ENCODE measurements at places on chromosomes 7 and 10.

- DNase-seq, result no peak
These were observed 40.8 kb upstream of the CTBP2 start for GRCh38 chr10:125201108-125201524.

- DNase-seq, result no peak
These were observed 217.2 kb downstream of the RELN start for GRCh38 chr7:103772171-103772773.

- no peak for DNase-seq
These were observed 258.2 kb downstream of the KIF20B start for GRCh38 chr10:89959433-89960110.

- DNase-seq, result no peak
These were observed 11.3 kb upstream of the ZNF518A start for GRCh38 chr10:96118604-96119450.

GRCh38 chr7:128108641-128109423 lies 77.6 kb upstream of the LRRC4 start:
- no peak for DNase-seq

DNA sequence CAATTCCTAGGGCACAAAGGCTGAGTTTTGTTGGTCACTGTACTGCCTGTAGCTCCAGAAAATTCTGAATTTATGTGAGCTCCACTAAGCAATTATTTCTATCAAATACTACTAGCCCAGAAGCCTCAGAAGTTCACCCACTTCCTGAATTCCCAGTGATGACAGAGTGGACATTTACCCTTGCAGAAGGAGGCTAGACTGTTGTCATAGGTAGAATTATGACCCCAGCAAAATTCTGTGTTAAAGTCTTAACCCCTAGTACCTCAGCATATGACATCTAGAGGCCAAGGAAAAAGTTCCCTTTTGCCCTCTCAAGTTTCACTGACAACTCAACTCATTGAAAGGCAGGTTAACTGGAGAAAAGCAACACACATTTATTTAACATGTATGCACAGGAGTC lies 78.7 kb upstream of the KMT2E start:
- no peak for DNase-seq

DNA sequence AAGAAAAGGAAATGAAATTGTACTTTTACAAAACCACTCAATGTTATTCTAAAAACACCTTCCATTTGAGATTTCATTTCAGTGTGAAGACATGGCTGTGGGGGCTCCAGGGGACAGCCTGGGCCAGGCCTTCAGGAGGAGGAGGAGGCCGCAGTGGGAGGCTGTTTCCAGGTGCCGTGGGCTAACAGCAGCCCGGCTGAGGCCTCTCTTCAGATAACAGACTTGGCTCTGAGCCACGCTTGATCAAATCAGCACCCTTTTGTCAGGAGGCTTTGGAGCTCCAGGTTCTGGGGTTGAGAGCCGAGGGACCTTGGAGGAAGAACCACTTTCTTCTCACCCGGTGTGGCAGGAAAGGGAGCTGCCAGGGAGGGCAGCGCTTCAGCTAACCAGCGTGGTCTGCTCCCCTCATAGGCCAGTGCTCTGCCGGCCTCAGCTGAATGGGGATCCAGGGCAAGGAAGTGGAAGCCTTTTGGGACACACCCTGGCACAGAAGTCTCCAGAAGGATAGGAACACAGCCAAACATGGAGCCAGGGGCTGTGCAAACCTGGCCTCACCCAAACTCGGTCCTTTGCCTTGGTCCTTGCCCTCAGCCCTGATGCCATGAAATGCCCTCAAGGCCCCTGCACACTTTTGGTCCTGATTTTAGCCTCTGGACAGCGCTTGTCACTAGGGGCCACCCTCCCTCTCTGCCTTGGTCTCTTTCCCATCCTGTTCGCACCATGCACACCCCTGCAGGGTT lies 23.5 kb upstream of the CHST15 start:
- DNase-seq, result no peak

DNA sequence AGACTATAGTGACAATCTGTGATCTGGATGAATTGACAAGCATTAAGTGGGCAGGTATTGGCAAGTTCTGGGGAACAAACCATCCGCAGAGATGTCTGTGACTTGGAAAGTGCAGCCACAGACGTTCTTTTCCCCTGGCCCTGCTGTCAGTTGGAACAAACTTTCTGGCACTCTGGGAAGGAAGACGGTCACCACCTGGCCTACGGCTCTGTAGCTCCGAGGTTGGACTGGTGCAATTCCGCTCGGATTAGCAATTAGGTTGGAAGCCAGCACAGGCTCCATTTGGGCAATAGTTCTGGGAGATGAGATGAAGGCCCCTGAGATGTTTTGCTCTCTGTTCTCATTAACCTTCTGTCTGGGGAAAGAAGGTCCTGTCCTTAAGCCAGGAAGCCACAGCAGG lies 437.5 kb downstream of the CALN1 start:
- DNase-seq, result no peak

DNA sequence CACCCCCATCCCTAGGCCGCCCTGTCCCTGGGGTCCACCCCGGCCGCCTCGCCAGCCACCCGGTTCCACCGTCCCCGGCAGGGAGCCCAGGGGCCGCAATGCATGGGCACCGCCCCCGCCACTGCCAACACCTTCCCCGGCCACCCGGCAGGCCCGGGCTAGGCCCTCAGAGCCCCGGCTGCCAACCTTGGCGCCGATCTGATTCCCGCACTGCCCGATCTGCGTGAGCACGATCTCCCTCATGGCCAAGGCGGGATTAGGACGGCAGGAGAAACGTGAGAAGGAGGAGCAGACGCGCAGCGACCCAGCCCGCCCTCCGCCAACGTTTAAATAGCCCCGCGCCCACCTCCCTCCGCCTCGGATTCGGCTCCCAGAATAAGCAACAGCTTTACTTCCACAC lies at the start of gene TUBB8:
Gene TUBB8 (minus strand): TSS at position 301 of the 400 bp plus-strand sequence. CDS start 58 bp downstream, at position 243.
- DNase-seq, result no peak

GRCh38 chr7:994592-995308 lies 11.8 kb downstream of the CYP2W1 start:
- DNase-seq, result no peak

DNA sequence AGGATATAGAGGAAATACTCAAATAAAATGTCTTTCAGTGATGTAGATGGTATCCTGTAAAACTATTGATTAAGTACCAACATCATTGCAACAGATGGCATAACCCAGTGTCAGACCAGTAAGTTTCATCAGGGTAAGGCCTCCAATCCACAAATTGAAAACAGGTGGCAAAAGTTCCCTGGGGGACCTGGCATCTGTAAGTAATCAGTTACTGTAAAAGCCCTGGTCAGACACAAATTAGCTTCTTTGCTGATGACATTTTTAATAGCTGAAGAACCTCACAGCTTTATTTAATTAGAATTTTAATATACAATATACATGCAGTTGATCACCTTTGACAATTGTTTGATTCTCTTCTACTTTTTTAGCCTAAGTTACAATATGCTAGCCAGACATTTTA lies 152.5 kb downstream of the PLXDC2 start:
- no peak for DNase-seq

DNA sequence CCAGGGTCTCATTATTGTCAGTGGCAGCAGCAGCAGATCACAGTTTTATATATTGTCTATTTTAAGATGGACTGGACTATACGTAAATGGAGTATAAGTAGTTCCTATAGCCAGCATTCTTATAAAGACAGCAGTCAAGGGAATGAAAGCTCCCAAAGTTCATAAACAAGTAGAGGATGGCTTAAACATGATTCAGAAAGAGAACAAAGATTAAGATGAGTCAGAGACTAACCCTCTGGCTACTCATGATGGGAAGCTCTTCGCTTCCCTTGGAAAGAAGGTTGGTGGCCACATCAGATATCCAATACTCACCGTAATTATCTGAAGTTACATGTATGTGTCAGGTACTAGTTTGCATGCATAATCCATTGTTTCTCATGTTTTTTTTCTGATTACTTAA lies 277.0 kb downstream of the INHBA start:
- no peak for DNase-seq

DNA sequence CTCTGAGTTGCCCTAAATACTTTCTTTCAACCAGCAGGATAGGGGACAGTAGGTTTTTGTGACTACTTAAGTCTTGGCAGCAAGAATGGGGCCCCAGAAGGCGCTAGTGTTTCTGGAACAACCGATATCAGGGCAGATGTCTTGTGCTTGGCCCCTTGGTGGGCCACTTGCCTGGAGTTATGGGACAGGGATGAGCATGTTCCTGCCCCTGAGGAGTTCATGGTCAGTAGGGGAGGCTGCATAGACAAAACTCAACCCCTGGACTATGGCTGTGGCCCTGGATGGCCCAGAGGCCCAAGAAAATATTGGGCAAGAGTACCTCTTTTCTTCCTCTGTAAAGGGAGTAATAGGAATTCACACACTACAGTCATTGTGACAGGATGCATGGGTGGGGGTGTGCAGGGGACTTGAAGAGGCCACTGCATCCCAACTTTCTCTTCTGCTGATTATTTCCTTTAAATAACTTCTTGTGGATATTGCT lies 57.7 kb upstream of the IGFBP3 start:
- DNase-seq, result no peak

DNA sequence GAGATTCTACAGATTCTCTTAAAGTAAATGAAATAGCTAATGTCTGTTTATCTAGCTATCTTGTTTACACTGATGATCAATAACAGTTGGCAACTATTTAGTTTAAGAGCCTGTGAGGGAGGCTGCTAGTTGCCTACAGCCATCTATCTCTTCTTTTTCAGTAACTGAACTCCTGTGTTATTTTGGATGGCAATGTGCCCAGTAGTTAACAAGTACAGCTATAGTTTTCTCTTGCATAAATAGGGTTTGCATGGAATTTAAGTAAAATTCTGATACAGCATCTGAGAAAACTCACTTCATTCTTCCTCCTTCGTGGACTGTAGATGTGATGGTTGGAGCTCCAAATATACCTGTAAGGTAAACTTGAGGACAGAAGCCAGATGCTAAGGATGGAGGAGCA lies 219.5 kb upstream of the POT1 start:
- DNase-seq, result no peak

- DNase-seq, result peak; percentile 18
These were observed 752 bp downstream of the KLF14 start for GRCh38 chr7:130732980-130733930.

DNA sequence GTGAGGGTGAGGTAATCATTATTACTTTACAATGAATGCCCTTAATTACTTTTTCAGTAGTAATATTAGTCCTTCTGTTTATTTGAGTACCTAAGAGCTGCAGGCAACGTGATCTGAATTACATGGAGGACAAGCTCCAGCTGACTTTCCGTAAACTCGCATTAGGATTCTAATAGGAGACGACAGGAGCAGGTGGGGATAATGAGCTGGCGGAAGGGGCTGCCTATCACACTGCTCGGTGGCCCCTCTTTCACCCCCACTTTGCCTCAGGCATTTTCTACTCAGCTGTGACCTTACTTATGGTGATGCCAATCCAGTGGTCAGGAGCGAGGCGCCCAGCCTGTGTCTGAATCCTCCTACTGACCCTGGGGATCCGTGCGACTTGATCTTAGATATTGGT lies at the start of gene C7orf33:
Gene C7orf33 (plus strand): TSS at position 296 of the 400 bp plus-strand sequence. CDS start 160 bp downstream, outside the sequence.
- DNase-seq, result no peak

DNA sequence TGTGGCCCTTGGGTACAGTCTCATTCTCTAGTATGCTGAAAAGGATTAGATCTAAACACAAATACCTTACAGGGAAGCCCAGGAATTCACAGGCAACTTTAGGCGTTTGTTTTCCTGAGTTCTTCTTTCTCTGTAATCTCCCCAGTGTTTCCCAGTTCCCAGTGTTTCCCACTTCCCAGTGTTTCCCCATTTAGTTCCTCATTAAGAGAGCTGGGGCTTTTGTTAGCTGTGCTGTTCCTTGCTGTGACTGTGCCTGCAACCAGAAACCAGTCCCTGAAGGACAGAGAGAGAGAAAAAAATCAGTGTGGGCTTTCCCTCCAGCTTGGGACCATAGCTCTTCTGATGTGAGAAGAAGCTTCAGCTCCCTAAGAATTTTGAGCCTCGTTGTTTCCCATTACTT lies 802.9 kb upstream of the COBL start:
- no peak for DNase-seq

- no peak for DNase-seq
These were observed 61.5 kb upstream of the GPR22 start for GRCh38 chr7:107408349-107408748.

DNA sequence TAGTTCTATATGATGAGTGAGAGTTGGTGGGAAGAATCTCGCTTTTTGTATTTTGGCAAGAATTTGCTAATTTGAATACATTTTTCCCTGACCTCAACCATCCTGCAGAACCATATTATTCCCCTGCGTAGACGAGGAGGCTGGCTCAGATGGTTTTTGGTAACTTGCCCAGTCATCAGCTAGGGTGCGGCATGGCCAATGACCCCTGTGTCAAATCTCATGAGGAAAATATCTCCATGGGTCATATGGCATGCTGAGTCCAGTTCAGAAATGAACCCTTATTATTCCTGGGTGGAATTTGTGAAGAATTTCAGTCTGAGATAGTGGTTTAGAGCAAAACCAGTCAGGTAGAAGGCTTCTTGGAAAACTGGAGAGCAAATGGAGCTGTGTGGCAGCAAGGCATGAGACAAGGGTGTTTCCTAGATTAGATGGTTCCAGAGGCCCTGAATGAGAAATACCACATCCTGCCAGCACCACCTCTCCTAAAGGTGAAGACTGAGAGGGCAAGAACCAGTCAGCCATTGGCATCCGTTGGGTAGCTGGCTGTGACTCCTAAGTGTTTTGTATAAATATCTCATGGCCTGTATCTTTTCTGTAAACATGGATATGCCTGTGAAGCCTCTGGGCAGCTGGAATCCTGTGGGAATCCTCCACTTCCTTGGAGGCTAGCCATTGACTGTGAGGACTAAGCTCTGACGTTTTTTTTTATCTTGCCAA lies 5.8 kb upstream of the UPP1 start:
- no peak for DNase-seq

DNA sequence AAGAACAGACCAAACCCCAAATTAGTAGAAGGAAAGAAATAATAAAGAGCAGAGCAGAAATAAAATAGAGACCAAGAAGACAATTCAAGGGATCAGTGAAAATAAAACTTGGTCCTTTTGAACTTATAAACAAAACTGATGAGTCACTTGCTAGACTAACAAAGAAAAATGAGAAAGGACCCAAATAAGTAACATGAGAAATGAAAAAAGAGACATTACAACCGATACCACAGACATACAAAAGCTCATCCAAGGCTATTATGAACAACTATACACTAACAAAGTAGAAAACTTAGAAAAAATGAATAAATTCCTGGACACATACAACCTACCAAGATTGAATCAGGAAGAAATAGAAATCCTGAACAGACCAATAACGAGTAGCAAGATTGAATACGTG lies 414.5 kb downstream of the HTR7 start:
- no peak for DNase-seq

- DNase-seq, result no peak
These were observed 156.9 kb upstream of the ADCY1 start for GRCh38 chr7:45417268-45417667.

GRCh38 chr7:82694022-82694421 lies 250.4 kb upstream of the CACNA2D1 start:
- DNase-seq, result no peak

GRCh38 chr7:88315522-88315921 lies 8.8 kb upstream of the STEAP4 start:
- DNase-seq, result no peak

- no peak for DNase-seq
These were observed 683.2 kb downstream of the LRMDA start for GRCh38 chr10:76114581-76115001.

- no peak for DNase-seq
These were observed 8.7 kb upstream of the PSMG3 start for GRCh38 chr7:1578513-1578912.

- no peak for DNase-seq
These were observed 91.5 kb downstream of the LYZL2 start for GRCh38 chr10:30538086-30538485.

GRCh38 chr7:111329367-111330234 lies 232.7 kb downstream of the IMMP2L start:
- no peak for DNase-seq

- DNase-seq, result no peak
These were observed 294.7 kb downstream of the C7orf25 start for GRCh38 chr7:42617071-42617765.

All from stimulated activated CD4-positive, alpha-beta T cell treated with anti-CD3 and anti-CD28 coated beads, Interleukin-4, amount 100 ng/mL, for 24 hours (primary cell).